Glomerular endothelial cell (primary cell): ENCODE measurements at places on chromosomes 3 and 15. TPM values are rescaled to one million over a fixed set of nuclear protein-coding genes. Genes with fewer than 3 reads are reported as not detected.

The LPCAT4 gene
- 15.1 and 19.6 TPM in 2 replicates for total RNA-seq

The IQCH gene
- total RNA-seq, result 1.1 and 1.5 TPM in 2 replicates

The FMN1 gene
- 0.58 and 1.3 TPM in 2 replicates for total RNA-seq

The CLSTN2 gene
- 1.6 and 2.3 TPM in 2 replicates for total RNA-seq

The CCNB2 gene
- 8.9 and 22.3 TPM in 2 replicates for total RNA-seq

The TRH gene
- not detected in 2 replicates for total RNA-seq

The HCN4 gene
- 0.06 and 0.19 TPM in 2 replicates for total RNA-seq

The ABI3BP gene
- 0.39 and 7.3 TPM in 2 replicates for total RNA-seq

The FGF12 gene
- total RNA-seq, result 2.1 and 6.4 TPM in 2 replicates

The MCTP2 gene
- 0.29 and 1.2 TPM in 2 replicates for total RNA-seq

The CCDC66 gene
- 4.3 and 20.1 TPM in 2 replicates for total RNA-seq

The NBEAL2 gene
- total RNA-seq, result 51.7 and 98.0 TPM in 2 replicates

The CD276 gene
- 179 and 224 TPM in 2 replicates for total RNA-seq

The ACAN gene
- total RNA-seq, result 0.19 and 2.2 TPM in 2 replicates

The ADAMTS17 gene
- not detected in 2 replicates for total RNA-seq

The TRANK1 gene
- 9.9 and 16.8 TPM in 2 replicates for total RNA-seq

The GXYLT2 gene
- 2.7 and 4.8 TPM in 2 replicates for total RNA-seq

The TMPRSS7 gene
- total RNA-seq, result not detected in 2 replicates
